ENCODE measurements at places on chromosomes 3 and 15.

DNA sequence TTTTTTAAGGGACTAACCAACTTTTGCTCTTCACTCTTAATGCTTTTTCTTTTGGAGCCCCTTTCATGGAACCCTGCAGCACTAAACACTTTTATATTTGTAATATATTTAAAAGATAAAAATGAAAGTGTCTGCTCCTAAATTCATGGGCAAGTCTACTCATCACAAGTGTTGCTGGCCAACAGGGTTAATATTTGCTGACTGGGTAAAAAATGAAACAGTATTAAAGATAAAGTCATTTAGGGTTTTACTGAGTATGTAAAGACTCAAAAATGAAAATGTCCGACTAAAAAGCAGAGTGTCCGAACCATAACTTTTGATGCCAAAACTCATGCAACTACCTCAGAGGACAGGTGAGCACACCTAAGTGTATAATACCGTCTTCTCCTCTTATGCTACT lies 54.0 kb downstream of the MOBP start:
- no peak for DNase-seq

DNA sequence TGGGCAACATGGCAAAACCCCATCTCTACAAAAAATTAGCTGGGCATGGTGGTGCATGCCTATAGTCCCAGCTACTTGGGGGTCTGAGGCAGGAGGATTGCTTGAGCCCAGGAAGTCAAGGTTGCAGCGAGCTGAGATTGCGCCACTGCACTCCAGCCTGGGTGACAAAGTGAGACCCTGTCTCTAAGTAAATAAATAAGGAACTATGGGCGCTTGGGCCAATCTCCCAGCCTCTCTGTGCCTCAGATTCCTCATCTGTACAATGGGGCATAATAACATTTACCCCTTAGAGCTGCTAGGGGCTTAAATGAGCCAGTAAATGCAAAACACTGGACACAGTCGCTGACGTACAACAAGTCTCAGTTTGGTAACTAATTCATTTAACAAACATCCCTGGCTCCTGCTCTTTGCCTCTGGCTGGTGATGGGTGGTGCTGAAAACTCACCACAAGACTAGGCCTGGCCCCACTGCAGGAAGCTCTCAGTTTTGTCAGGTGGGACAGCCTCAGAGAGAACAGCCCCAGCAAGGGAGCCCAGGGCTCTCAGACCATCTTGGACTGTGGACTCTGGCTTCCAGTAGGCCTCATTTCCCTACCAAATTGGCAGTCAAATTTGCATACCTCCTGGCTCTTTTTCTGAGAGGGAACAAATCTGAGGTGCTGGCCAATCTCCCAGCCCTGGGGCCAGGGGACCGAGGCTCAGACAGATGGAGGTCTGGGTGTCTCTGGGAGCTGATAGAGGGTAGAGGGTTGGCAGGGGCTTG lies 6.4 kb upstream of the TBC1D2B start:
- no peak for DNase-seq

GRCh38 chr3:134328147-134328591 lies 46.1 kb downstream of the AMOTL2 start:
- peak; percentile 66 for DNase-seq

DNA sequence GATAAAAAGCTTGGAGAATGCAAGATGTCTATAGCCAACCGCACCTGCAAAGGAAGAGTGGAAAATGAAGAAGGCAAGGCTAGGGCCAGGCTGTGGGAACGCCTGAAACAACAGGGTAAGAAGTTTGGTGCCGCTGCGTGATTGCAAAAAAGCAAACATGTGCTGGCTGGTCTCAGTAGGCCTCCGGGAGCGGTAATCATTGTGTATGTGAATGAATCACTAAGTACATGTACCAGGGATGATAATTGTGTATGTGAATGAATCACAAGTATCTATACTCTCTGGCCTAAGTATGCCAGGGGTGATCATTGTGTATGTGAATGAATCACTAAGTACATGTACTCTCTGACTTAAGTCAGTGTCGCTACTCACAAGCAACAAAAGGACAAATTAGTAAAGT lies 40.3 kb upstream of the PARL start:
- DNase-seq, result no peak

- DNase-seq, result peak; percentile 98
These were observed 300.4 kb upstream of the STT3B start for GRCh38 chr3:31232055-31233025.

DNA sequence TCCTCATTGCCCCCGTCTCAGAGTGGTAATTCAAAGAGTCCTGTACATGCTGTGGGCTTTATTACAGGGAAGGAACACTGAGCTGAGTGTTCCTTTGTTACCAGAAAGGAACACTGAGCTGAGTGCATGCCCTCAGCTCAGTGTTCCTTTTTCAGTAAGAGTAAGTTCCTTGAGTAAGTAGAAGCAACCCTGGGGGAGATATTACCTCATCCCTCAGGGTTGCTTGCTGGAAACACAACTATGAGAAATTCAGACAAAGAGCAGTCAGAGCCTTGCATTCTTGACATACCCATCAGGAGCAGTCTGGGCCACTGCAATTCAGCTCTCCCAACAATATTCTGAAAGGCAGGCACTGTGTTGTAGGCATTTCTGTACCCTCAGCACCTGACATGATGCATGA lies 17.0 kb downstream of the CHRM5 start:
- no peak for DNase-seq

GRCh38 chr15:67755936-67756335 lies 69.4 kb upstream of the SKOR1 start:
- DNase-seq, result no peak

DNA sequence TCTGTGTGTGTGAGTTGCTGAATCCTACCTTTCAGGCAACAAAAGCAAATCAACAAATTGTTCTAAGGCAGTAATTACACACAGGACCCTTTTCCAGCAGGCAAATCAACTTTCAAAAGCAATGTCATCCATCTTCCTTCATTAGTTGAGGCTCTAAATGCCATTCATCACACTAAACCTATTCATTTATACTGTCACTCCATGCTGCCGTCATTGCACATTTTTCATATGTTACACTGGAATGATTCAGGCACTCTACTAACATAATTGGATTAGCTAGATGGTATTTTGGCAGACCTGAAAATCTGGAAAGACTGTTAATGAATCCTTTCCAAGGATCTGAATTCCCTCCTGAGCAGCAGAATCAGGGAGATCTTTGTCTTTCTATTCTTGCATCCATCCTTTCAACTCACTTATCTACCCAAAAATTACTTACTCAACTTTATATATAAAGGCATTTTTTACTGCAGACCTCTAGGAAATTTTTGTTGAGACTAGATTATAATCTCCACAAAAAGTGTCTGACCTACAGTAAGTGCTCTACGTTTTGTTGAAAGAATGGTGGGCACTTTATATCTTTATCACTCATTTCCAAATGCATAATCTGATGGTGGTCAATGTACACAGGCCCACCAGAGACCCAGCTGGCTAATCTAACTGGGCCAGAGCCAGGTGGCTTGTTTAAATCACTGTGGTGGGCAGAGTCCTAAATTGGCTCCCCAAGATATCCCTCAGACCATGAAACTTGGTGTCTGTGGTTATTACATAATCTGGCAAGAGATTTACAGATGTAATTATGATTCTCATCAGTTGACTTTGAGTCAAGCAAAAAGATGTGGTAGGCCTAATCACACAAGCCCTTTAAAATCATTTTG lies 25.0 kb downstream of the MIX23 start:
- DNase-seq, result peak; percentile 73

DNA sequence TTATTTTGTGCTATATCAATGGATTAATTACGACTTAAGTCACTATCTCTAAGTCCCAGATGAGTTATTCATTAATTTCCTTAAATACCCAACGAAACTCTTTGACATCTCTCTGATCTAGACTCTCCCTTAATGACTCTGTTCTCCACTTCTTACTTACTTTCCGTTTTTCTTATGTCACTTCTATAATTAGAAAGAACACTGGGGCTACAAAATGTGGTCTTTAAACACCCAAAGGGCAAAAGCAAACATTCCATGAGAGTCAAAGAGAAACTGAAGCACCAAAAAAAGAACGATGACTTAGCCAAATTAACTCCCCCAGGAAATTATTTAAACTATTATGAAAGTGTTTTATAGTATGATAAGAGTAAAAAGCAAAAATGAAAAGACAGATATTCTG lies 166.4 kb upstream of the UBE2E2 start:
- no peak for DNase-seq

DNA sequence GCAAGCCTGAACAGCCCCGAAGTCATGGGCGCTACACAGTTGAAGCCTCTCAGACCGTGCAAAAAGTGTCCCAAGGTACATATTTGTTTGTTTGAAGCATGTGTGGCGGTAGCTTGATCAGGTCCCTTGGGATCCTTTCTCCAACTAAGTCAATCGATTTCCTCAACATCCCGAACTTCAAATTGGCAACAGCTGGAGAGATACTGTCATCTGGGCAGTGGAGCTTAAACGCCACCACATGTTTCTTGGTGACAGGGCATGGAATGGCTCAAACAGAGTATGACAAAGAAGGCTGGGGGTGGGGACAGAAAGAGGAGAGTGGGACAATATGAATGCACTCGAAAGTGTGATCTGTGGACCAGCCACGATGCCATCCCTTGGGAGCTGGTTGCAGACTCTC lies 84.9 kb upstream of the PSMD6 start:
- no peak for DNase-seq

GRCh38 chr3:72015463-72015862 lies 230.5 kb upstream of the PROK2 start:
- peak; percentile 29 for DNase-seq
